ENCODE measurements at places on chromosomes 12 and 14. TPM values are rescaled to one million over a fixed set of nuclear protein-coding genes. Genes with fewer than 3 reads are reported as not detected.

Gene LRRIQ1
- total RNA-seq: not detected

Gene ENDOU
- total RNA-seq: not detected

Gene IGF1
- not detected for total RNA-seq

GRCh38 chr12:40020261-40020691 is 85.6 kb downstream of the SLC2A13 start:
- no peak for DNase-seq

DNA sequence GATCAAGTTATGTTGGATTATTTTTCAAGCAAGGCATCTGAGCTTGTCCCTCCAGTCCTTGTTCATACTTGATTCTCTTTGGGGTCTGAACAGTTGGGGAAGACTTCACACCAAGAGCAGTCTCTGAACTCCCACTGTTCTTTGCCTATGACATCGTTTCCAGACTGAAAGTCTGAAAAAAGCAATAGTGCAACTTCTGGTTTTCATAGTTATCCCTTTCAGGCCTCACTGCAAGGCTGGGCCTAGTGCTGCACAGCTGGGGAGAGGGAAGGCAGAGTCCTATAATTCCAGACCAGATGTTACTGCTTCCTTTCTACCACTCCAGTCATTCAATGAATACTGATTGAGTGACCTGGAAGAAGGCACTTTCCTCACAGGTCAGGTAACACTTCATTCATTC is 187.1 kb upstream of the CCND2 start:
- DNase-seq: no peak

Measured in M059J (cell line).